ENCODE measurements at places on chromosomes 1 and 21.
A peak's percentile ranks its signal among the peaks of the same experiment; 100 is the strongest.

- H3K27ac ChIP-seq, result no peak overlapping the region
- H3K27me3 ChIP-seq, result no peaks in the 10 kb centered on the region
- H3K4me3 ChIP-seq, result no peak overlapping the region
- H3K36me3 ChIP-seq, result peaks cover 61% of the 10 kb centered on the region
- no peaks in the 10 kb centered on the region for H3K4me1 ChIP-seq
- no peak for DNase-seq
These were observed 70.3 kb downstream of the KIF1B start for GRCh38 chr1:10280439-10281350.

GRCh38 chr1:32783851-32784250, 33.3 kb downstream of the YARS1 start:
- no peak for DNase-seq
- H3K27ac ChIP-seq, result no peak overlapping the region
- H3K36me3 ChIP-seq, result peaks cover 77% of the 10 kb centered on the region
- H3K27me3 ChIP-seq, result no peaks in the 10 kb centered on the region

DNA sequence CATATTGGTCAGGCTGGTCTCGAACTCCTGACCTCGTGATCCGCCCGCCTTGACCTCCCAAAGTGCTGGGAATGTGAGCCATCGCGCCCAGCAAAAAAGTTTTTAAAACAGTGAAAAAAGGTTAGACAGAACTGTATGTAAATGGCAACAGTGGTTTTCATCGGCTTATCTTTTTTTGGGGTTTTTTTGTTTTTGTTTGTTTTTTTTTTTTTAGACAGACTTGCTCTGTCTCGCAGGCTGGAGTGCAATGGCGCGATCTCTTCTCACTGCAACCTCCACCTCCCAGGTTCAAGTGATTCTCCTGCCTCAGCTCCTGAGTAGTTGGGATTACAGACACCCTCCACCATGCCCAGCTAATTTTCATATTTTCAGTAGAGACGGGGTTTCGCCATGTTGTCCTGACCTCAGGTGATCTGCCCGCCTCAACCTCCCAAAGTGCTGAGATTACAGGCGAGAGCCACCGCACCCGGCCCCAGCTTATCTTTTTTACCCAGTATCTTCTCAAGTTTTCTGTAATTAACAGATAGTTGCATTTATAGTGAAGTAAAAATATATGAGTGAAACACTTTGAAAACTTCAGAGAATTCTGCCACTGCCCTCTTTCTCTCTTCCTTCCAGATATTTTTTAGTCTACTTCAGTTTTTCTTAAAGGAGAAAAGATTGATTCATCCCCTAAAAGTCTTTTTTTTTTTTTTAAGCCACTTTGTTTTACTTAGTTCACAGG, 13.1 kb downstream of the TIMM17A start:
- no peak for DNase-seq
- H3K4me3 ChIP-seq, result no peak overlapping the region
- H3K4me1 ChIP-seq, result peaks cover 2% of the 10 kb centered on the region
- no peaks in the 10 kb centered on the region for H3K27me3 ChIP-seq

DNA sequence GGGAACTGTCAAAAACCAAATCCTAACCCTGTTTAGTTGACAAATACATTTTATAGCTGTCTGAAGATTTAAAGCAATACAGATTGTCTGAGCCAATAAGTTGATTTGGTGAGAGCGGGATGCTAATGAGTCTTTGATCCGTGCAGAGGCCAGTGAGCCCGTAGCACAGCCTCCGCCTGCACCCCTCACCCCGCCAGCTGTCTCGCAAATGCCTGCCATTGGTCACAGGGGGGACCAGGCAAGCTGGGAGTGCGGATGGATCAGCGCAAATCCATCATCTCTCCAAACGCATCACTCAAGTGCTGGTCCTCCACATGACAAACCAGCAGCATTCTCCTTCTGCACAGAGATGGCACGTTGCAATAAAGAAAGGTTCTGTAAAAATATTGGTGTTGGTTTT, 51.0 kb downstream of the ZBTB18 start:
- peaks cover 11% of the 10 kb centered on the region for H3K27me3 ChIP-seq
- no peaks in the 10 kb centered on the region for H3K36me3 ChIP-seq
- H3K4me1 ChIP-seq, result peaks cover 5% of the 10 kb centered on the region
- H3K4me3 ChIP-seq, result no peak overlapping the region
- DNase-seq, result no peak
- no peak overlapping the region for H3K27ac ChIP-seq

GRCh38 chr1:174068000-174068399, 45.8 kb upstream of the RC3H1 start:
- H3K27ac ChIP-seq, result no peak overlapping the region
- DNase-seq, result peak; percentile 9
- no peaks in the 10 kb centered on the region for H3K4me1 ChIP-seq
- no peak overlapping the region for H3K4me3 ChIP-seq
- H3K36me3 ChIP-seq, result no peaks in the 10 kb centered on the region

DNA sequence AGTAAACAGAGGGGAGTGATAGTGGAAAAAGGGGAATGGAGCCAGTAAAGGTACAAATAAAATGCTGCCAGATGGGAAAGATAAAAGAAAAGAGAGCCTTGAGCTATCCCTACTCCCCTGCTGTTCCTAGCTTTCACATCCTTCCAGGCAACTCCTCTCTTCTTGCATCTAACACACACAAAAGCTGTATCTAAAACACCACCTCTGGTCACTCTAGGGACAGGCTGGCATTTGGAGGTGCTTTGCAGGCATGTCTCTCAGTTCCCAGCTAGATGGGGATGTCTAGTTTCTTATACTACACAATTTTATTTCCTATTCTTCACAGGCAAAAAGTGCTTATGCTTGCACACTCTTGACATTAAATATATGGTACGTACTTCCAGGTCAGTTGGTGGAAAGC, 185.1 kb upstream of the ST6GALNAC5 start:
- H3K27ac ChIP-seq, result no peak overlapping the region
- H3K27me3 ChIP-seq, result no peaks in the 10 kb centered on the region
- H3K4me3 ChIP-seq, result no peak overlapping the region
- H3K36me3 ChIP-seq, result no peaks in the 10 kb centered on the region
- H3K4me1 ChIP-seq, result no peaks in the 10 kb centered on the region

- H3K36me3 ChIP-seq, result no peaks in the 10 kb centered on the region
- H3K27me3 ChIP-seq, result no peaks in the 10 kb centered on the region
- no peak for DNase-seq
- no peak overlapping the region for H3K4me3 ChIP-seq
- H3K4me1 ChIP-seq, result peaks cover 8% of the 10 kb centered on the region
These were observed 49.0 kb downstream of the CCN1 start for GRCh38 chr1:85629532-85629920.

GRCh38 chr1:204143276-204144041, 8.4 kb downstream of the ETNK2 start:
- no peak overlapping the region for H3K4me3 ChIP-seq
- DNase-seq, result no peak
- H3K36me3 ChIP-seq, result no peaks in the 10 kb centered on the region
- H3K27ac ChIP-seq, result no peak overlapping the region

DNA sequence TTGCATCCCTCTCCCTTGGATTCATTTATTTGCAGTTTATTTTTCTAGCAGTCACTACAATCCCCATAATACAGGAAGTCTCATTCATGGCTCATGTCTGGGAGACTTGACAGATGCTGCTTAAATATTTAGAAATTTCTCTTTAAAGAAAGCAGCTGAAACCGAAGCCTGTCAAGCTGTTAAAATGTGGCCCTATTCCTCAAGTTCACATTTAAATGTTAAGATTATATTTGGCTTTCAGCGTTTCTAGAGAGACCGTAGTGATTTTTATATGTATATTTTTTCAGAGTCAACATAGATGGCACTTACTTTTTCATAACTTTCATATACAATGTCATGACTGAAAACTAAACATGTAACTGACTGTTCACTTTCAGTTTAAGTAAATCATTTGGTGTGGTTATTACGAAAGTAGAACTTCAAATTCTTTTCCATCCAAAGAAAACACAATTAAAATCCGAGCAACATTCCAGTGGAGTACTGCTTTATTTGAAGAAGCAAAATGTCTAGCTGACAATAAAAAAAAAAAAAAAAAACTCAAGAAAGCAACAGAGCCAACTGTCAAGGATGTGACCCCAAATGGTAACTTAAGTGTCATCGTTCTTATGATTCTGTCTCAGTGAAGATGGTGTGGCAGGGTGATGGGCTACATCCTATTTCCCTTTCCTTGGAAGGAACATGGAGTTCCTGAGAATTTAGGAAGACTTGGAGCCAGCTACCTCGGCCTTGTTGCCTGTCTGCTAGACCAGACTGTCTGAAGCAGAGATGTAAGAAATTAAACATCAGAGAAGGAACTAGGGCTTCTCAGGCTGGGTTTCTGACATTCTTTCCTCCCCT, 37.8 kb downstream of the MIS18A start:
- H3K27ac ChIP-seq, result no peak overlapping the region
- no peaks in the 10 kb centered on the region for H3K36me3 ChIP-seq
- H3K4me1 ChIP-seq, result no peaks in the 10 kb centered on the region
- no peak for DNase-seq
- H3K27me3 ChIP-seq, result no peaks in the 10 kb centered on the region
- no peak overlapping the region for H3K4me3 ChIP-seq

- no peaks in the 10 kb centered on the region for H3K36me3 ChIP-seq
- peaks cover 30% of the 10 kb centered on the region for H3K4me1 ChIP-seq
- H3K4me3 ChIP-seq, result no peak overlapping the region
- H3K27ac ChIP-seq, result no peak overlapping the region
These were observed 263.7 kb downstream of the PTPRU start for GRCh38 chr1:29500041-29500440.

DNA sequence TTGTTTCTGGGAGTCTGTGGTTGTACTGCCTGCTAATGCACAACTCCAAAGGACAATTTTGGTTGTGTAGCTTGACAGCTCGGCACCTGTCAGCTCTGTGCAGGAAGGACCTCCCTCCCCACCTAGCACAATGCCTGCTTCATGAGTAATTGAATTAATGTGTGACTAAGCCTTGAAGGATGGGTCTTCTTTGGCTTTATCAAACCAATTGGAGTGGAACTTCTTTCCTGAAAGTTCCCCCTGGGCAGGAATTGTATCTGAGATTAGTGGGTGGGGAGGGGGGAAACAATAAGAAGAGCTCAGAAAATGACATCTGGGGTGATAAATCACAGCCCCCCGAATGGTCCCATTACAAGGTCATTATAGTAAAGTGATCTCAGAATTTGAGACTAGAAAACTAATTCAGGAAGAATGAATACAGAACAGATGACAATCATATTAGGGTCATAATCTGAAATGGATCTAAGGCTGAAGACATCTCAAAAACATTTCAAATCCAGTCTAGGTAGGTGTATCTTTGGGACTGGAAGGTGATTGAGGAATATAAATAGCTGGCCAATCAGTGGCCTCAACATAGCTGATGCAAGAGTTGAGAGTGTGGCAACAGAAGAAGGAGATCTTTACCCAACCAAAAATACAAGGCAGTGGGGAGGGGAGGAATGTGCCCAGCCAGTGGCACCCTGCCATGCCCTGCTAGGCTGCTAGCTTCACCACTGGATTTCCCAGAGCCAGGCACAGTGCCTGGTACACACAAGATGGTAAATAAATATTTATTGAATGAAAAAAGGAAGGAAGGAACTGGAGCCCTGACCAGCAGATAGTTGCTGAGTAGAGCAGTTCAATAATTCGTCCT, 10.1 kb upstream of the SESN2 start:
- no peaks in the 10 kb centered on the region for H3K27me3 ChIP-seq
- no peak for DNase-seq
- H3K36me3 ChIP-seq, result no peaks in the 10 kb centered on the region
- no peak overlapping the region for H3K27ac ChIP-seq

- no peaks in the 10 kb centered on the region for H3K27me3 ChIP-seq
- no peaks in the 10 kb centered on the region for H3K36me3 ChIP-seq
- no peak overlapping the region for H3K27ac ChIP-seq
- no peaks in the 10 kb centered on the region for H3K4me1 ChIP-seq
These were observed 19.9 kb downstream of the CLDN17 start for GRCh38 chr21:30146558-30147282.

DNA sequence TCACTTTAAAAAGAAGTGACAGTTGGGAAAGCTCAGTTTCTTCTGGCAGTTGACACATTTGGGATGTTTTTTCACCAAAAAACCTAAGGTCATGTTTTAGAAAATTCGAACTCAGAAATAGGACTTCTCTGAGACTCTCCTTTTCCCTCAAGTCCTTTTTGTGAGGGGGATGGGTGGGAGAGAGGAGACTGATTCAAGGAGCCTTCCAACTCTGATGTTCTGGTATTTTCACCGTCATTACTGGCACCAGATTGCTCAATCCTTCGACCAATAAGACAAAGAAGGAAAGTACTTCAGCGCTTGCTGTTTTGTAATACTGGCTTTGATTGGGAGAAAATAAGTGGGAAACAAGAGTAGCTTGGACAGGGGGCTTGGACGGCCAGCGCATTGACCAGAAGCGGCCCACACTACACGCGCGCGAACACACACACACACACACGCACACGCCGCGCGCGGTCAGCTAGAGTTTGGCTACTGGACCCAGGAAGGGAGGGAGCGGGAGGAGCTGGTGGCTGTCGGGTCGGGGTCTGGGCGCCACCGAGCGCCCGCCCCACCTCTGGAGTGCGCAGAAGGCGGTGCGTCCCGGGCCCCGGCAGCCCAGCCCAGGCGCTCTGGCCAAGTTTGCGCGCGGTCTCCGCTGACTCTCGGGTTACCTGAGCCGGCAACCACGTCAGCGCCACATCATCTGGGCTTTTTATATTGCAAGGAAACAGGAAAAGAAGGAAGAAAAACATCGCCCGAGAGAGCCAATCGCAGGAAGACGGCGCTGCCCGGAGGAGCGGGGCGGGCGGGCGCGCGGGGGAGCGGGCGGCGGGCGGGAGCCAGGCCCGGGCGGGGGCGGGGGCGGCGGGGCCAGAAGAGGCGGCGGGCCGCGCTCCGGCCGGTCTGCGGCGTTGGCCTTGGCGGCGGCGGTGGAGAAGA, at the start of gene KCNK1:
Gene KCNK1, plus strand, starts transcription at position 855 of the 921 bp plus-strand sequence. Its CDS starts 66 bp downstream, at position 921.
- H3K27me3 ChIP-seq, result peaks cover 41% of the 10 kb centered on the region
- H3K4me1 ChIP-seq, result peaks cover 10% of the 10 kb centered on the region
- no peaks in the 10 kb centered on the region for H3K36me3 ChIP-seq
- H3K4me3 ChIP-seq, result peak within 1 kb of the TSS; percentile 55

DNA sequence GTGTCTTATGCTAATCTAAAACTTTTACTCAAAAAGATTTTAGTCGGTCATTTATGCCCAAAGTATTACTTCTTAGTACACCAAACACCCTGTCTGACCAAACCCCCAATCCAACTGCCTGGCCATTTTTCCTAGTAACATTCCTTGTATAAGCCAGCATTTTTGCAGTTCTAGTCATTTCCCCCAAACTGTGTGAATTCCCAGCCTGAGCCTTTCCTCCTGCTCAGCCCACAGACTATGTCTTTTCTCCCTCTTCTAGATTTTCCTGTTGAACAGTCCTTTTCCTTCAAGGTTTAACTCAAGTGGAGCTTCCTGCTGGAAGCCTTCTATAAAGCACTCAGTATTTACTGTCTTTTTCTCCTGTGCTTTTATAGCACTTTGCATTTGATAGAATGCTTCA, 843.8 kb downstream of the USP25 start:
- peak overlapping the region; percentile 22 for H3K27ac ChIP-seq
- no peaks in the 10 kb centered on the region for H3K36me3 ChIP-seq
- DNase-seq, result peak; percentile 49
- no peaks in the 10 kb centered on the region for H3K27me3 ChIP-seq

DNA sequence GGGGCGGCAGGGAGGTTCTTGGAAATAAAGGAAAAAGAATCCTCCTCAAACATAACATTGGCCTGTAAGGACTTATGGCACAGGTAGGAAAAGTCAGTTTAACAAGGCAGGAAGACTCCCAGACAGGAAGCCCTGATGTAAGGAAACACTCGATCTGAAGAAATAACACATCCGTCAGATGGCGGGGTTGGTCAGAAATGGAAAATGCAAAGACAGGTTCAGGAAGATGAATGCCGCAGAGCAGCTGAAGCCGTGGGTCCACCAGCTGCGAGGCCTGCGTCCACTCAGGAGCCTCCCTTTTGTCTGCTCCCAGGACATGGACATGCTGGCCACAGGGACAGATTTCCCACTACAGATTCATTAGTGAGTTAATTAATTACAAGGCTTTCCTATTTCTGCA, 3.8 kb downstream of the RSPH1 start:
- H3K36me3 ChIP-seq, result no peaks in the 10 kb centered on the region
- DNase-seq, result no peak
- peaks cover 14% of the 10 kb centered on the region for H3K4me1 ChIP-seq
- no peak overlapping the region for H3K4me3 ChIP-seq
- no peak overlapping the region for H3K27ac ChIP-seq
- peaks cover 4% of the 10 kb centered on the region for H3K27me3 ChIP-seq
